Cardiac atrium fibroblast (primary cell): ENCODE measurements at places on chromosomes 7 and 10. TPM values are rescaled to one million over a fixed set of nuclear protein-coding genes. Genes with fewer than 3 reads are reported as not detected.

The RNF133 gene
- total RNA-seq, result not detected in 2 replicates

The DOCK4 gene
- 5.2 and 12.8 TPM in 2 replicates for total RNA-seq

The HMX3 gene
- not detected in 2 replicates for total RNA-seq

The TET1 gene
- 2.6 and 4.9 TPM in 2 replicates for total RNA-seq

The GRM8 gene
- total RNA-seq, result not detected in 2 replicates

The POM121L12 gene
- not detected in 2 replicates for total RNA-seq

The OPN4 gene
- not detected in 2 replicates for total RNA-seq

The MNX1 gene
- not detected in 2 replicates for total RNA-seq

The SLC13A1 gene
- not detected in 2 replicates for total RNA-seq

The EPHB6 gene
- 5.7 and 6.5 TPM in 2 replicates for total RNA-seq

The CCDC126 gene
- 6.0 and 7.5 TPM in 2 replicates for total RNA-seq

The NUDT13 gene
- total RNA-seq, result 0.16 and 0.90 TPM in 2 replicates

The GPR15LG gene
- total RNA-seq, result not detected in 2 replicates

The COA1 gene
- 26.1 and 43.9 TPM in 2 replicates for total RNA-seq

The NPSR1 gene
- total RNA-seq, result not detected in 2 replicates

The SHH gene
- total RNA-seq, result not detected in 2 replicates

The METTL27 gene
- total RNA-seq, result 2.1 and 4.5 TPM in 2 replicates

The LBX1 gene
- under 0.01 TPM in 1 of 2 replicates, not detected in the other for total RNA-seq

The CNTNAP2 gene
- total RNA-seq, result under 0.01 TPM in 1 of 2 replicates, not detected in the other

The SNCG gene
- total RNA-seq, result 5.3 and 11.4 TPM in 2 replicates

The PARG gene
- total RNA-seq, result 12.6 and 14.3 TPM in 2 replicates

The CPA4 gene
- 56.7 and 90.1 TPM in 2 replicates for total RNA-seq

The BCL7B gene
- total RNA-seq, result 33.2 and 43.3 TPM in 2 replicates
